ENCODE measurements at places on chromosomes 7 and 10. TPM values are rescaled to one million over a fixed set of nuclear protein-coding genes. Genes with fewer than 3 reads are reported as not detected.

LIPK gene
- not detected for total RNA-seq

UCMA gene
- not detected for total RNA-seq

TRIM74 gene
- total RNA-seq, result 2.3 TPM

- no peak overlapping the region for H3K4me3 ChIP-seq
- no peak overlapping the region for H3K27ac ChIP-seq
- DNase-seq, result no peak
- no peaks in the 10 kb centered on the region for H3K36me3 ChIP-seq
Measured at GRCh38 chr10:126468467-126468866, 80.2 kb upstream of the ADAM12 start.

CDC14C gene
- not detected for total RNA-seq

GTPBP10 gene
- total RNA-seq, result 19.2 TPM

- no peaks in the 10 kb centered on the region for H3K4me1 ChIP-seq
- H3K36me3 ChIP-seq, result no peaks in the 10 kb centered on the region
- no peak for DNase-seq
- no peak overlapping the region for H3K4me3 ChIP-seq
- no peak overlapping the region for H3K27ac ChIP-seq
Measured at GRCh38 chr7:18145160-18145559, 117.5 kb upstream of the PRPS1L1 start.

GRCh38 chr7:101321491-101322401, at the start of gene IFT22:
Gene IFT22 (minus strand): TSS chr7:101321812. CDS start chr7:101321709, 103 bp downstream.
- H3K4me1 ChIP-seq, result peaks cover 13% of the 10 kb centered on the region
- peak within 1 kb of the TSS; percentile 48 for H3K27ac ChIP-seq
- no peaks in the 10 kb centered on the region for H3K36me3 ChIP-seq
- peak within 1 kb of the TSS; percentile 63 for H3K4me3 ChIP-seq
- DNase-seq, result peak; percentile 76

CYP26A1 gene
- total RNA-seq, result not detected

FOXI2 gene
- not detected for total RNA-seq

GRCh38 chr7:22438994-22439393, 61.0 kb downstream of the STEAP1B start:
- no peaks in the 10 kb centered on the region for H3K27me3 ChIP-seq
- no peak overlapping the region for H3K4me3 ChIP-seq
- DNase-seq, result no peak
- H3K4me1 ChIP-seq, result no peaks in the 10 kb centered on the region

TRIM73 gene
- total RNA-seq, result 10.7 TPM

GRCh38 chr7:36014961-36015360, 138.1 kb upstream of the EEPD1 start:
- H3K4me1 ChIP-seq, result no peaks in the 10 kb centered on the region
- H3K27ac ChIP-seq, result no peak overlapping the region
- no peaks in the 10 kb centered on the region for H3K27me3 ChIP-seq
- no peak for DNase-seq
- H3K4me3 ChIP-seq, result no peak overlapping the region

HMX3 gene
- not detected for total RNA-seq

OPN4 gene
- total RNA-seq, result not detected

PKD2L1 gene
- total RNA-seq, result not detected

ANXA8L1 gene
- total RNA-seq, result not detected

C10orf62 gene
- total RNA-seq, result not detected

PRF1 gene
- 2,133 TPM for total RNA-seq

DNA sequence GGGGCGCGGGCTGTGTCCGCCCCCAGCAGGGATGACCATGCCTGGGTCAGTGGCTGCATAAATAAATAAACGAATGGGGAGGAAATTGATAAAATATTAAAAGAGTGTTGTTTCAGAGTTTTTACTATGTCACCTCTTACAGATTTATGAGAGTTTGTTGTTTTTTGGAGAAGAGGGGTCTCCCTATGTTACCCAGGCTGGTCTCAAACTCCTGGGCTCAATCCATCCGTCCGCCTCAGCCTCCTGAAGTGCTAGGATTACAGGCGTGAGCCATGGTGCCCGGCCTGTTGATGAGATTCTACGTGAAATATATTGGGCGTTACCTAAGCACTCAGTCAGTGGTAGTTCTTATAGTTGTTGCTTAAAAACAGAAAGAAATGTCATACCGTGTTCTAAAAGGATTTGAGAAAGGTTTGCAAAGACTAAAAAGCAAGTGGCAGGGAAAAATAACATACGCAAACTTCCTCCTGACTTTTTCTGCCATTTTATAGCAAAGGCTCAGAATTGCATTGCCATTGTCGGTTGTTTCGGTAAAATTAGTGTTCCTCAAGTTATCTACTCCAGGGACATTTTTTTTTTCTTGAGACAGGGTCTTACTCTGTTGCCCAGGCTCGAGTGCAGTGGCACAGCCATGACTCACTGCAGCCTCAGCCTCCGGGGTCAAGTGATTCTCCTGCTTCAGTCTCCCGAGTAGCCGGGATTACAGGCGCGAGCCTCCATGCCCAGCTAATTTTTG, 39.5 kb upstream of the FOXK1 start:
- H3K27ac ChIP-seq, result peak overlapping the region; percentile 96
- peak; percentile 25 for DNase-seq
- H3K27me3 ChIP-seq, result no peaks in the 10 kb centered on the region
- peaks cover 17% of the 10 kb centered on the region for H3K4me1 ChIP-seq
- no peaks in the 10 kb centered on the region for H3K36me3 ChIP-seq
- peak overlapping the region; percentile 89 for H3K4me3 ChIP-seq

DNA sequence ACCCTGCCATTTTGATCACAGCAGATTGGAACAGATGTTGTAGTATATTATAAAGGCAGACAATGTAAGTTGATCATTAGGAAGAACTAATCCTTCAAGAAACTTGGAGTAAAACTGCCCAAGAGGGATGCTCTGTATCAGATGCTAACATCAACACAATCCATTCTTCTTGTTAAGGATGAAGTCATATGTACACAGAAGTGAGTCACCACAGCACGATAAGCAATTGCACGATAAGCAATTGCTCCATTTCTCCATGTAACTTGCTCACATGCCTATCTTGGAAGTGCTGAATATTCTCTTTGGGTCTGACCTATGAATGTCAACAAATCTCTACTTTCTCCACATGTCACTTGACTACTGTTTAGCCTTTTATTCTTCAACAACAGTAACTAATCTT, 41.5 kb upstream of the DMTF1 start:
- no peaks in the 10 kb centered on the region for H3K36me3 ChIP-seq
- no peak overlapping the region for H3K4me3 ChIP-seq
- H3K27me3 ChIP-seq, result peaks cover 5% of the 10 kb centered on the region
- H3K4me1 ChIP-seq, result no peaks in the 10 kb centered on the region
- DNase-seq, result no peak
- H3K27ac ChIP-seq, result no peak overlapping the region

DNA sequence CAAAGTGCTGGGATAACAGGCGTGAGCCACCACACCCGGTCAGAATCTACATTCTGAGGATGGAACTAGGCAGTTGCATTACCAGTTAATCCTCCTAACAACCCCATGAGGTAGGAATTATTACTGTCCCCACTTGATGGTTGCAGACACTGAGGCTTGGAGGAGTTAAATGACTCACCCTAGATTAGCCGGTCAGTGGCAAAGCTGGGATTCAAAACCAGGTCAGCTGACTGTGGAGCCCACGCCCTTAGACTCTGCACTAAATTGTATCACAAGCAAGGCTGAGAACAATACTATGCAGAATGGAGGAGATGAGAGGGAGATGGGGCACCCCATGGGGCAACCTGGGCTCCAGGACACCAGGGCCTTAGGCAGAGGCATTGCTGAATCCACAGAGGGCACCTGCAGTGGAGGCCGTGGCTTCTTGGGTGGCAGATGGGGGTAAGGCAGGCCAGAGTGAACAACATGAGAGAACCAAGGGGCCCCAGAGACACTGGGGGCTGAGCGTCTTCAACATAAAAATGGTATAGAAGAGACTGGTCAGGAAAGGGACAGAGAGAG, 723.4 kb downstream of the PARD3 start:
- H3K27me3 ChIP-seq, result no peaks in the 10 kb centered on the region

GRCh38 chr10:62511238-62511637, 137.1 kb downstream of the ZNF365 start:
- no peaks in the 10 kb centered on the region for H3K4me1 ChIP-seq
- DNase-seq, result no peak
- H3K4me3 ChIP-seq, result no peak overlapping the region
- H3K27me3 ChIP-seq, result no peaks in the 10 kb centered on the region
- H3K27ac ChIP-seq, result no peak overlapping the region
- no peaks in the 10 kb centered on the region for H3K36me3 ChIP-seq

HABP2 gene
- not detected for total RNA-seq

TMEM176B gene
- not detected for total RNA-seq

C7orf57 gene
- not detected for total RNA-seq

GRCh38 chr7:52897713-52898112, 137.7 kb upstream of the POM121L12 start:
- H3K4me3 ChIP-seq, result no peak overlapping the region
- H3K36me3 ChIP-seq, result no peaks in the 10 kb centered on the region
- H3K27me3 ChIP-seq, result no peaks in the 10 kb centered on the region
- DNase-seq, result no peak

- H3K27ac ChIP-seq, result no peak overlapping the region
- H3K36me3 ChIP-seq, result no peaks in the 10 kb centered on the region
- peaks cover 12% of the 10 kb centered on the region for H3K4me1 ChIP-seq
Measured at GRCh38 chr10:5567477-5567876, 42.7 kb downstream of the CALML3 start.

DNA sequence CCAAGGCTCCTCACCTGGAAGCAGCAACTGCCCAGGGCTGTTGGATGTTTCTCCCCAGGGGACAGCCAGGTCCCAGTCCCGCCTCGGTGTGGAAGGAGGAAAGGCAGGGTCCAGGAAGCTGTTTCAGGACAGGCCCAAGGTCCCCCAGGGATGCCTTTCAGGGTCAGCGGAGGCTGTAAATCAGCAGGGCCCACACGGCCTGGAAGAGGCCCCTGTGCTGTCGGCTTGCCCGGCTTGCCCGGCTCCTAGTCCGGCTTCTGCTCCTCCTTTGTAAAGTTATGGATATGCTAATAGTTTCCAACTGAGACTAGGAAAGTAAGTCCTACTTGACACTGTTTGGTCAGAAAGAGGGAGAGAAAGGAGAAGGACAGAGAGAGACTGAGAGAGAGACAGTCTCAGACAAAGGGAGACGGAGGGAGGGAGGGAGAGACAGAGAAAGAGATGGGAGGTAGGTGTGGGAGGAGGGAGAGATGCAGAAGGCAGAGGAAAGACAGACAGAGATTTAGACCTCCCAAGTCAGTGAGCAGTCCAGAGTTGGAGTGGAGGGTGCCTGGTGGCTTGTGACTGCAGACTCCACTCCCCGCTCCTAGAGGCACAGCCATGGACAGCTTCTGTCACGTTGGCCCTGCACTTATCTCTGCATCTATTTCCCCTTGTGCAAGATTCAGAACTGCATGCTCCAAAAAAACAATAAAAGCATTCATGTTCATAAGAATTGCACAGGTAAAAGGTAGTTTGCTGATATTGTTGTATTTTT, 10.5 kb downstream of the IKZF1 start:
- peak overlapping the region; percentile 93 for H3K27ac ChIP-seq
- peaks cover 16% of the 10 kb centered on the region for H3K36me3 ChIP-seq
- peak overlapping the region; percentile 16 for H3K4me3 ChIP-seq
- H3K4me1 ChIP-seq, result peaks cover 72% of the 10 kb centered on the region
- no peaks in the 10 kb centered on the region for H3K27me3 ChIP-seq
- peak; percentile 63 for DNase-seq

DNA sequence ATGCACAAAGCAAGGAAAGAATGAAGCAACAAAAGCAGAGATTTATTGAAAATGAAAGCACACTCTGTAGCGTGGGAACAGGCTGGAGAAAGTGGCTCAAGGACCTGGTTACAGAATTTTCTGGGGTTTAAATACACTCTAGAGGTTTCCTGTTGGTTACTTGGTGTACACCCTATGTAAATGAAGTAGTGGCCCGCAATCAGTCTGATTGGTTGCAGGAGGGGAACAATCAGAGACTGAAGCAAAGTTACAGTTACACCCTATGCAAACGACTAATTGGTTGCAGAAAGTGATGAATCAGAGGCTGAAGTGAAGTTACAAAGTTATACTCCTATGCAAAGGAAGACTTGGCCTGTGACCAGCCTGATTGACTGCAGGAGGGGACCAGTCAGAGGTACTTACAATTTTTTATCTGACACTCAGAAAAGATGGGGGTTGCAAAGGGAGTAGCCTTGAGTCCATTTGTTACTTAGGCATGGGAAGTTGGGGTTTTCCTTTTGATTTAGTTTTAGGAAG, 3.6 kb upstream of the MTPN start:
- peak; percentile 87 for DNase-seq
- peaks cover 26% of the 10 kb centered on the region for H3K4me1 ChIP-seq
- H3K27me3 ChIP-seq, result no peaks in the 10 kb centered on the region
- peak overlapping the region; percentile 38 for H3K4me3 ChIP-seq

TMEM236 gene
- total RNA-seq, result 0.16 TPM

PNLIPRP2 gene
- total RNA-seq, result not detected

DNA sequence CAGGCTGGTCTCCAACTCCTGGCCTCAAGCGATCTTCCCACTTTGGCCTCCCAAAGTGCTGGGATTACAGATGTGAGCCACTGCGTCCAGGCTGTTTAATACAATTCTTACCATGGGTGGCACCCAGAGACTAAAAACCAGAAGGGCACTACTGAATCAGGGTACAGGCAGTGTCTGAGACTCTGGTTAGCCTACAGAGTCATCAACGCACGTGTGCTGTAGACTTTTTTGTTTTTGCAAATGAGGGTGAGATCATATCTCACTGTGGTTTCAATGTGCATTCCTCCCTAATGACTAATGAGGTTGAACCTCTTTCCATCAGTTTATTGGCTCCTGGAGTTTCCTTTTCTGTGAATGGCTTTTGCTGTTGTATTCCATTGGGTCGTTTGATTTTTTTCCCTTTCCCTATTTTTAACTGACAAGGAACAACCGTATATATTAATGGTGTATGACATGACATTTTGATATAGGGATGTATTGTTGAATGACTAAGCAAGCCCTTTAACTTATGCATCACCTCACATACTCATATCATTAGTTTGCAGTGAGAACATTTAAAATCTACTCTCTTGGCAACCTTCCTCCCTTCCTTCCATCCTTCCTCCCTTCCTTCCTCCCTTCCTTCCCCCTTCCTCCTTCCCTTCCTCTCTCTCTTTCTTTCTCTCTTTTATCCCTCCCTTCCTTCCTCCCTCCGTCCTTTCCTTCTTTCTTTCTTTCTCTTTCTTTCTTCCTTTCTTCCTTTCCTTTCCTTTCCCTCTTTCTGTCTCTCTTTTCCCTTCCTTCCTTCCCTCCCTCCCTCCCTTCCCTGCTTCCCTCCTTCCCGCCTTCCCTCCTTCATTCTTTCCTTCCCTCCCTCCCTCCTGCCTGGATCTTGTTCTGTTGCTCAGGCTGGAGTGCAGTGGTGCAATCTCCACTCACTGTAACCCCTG, 9.3 kb upstream of the TMEM270 start:
- DNase-seq, result peak; percentile 40
- peaks cover 8% of the 10 kb centered on the region for H3K4me1 ChIP-seq
- no peaks in the 10 kb centered on the region for H3K27me3 ChIP-seq
- no peaks in the 10 kb centered on the region for H3K36me3 ChIP-seq
- no peak overlapping the region for H3K27ac ChIP-seq

- no peaks in the 10 kb centered on the region for H3K27me3 ChIP-seq
- H3K36me3 ChIP-seq, result no peaks in the 10 kb centered on the region
- H3K4me3 ChIP-seq, result no peak overlapping the region
- no peaks in the 10 kb centered on the region for H3K4me1 ChIP-seq
- no peak for DNase-seq
Measured at GRCh38 chr10:58747687-58748086, 235.0 kb downstream of the BICC1 start.

- no peak overlapping the region for H3K27ac ChIP-seq
- H3K36me3 ChIP-seq, result no peaks in the 10 kb centered on the region
- no peaks in the 10 kb centered on the region for H3K4me1 ChIP-seq
- H3K27me3 ChIP-seq, result no peaks in the 10 kb centered on the region
- no peak for DNase-seq
Measured at GRCh38 chr10:3837647-3838459, 52.8 kb upstream of the KLF6 start.

- no peaks in the 10 kb centered on the region for H3K36me3 ChIP-seq
- no peak overlapping the region for H3K27ac ChIP-seq
- H3K27me3 ChIP-seq, result no peaks in the 10 kb centered on the region
- no peak overlapping the region for H3K4me3 ChIP-seq
- DNase-seq, result no peak
- no peaks in the 10 kb centered on the region for H3K4me1 ChIP-seq
Measured at GRCh38 chr7:149759093-149759860, 14.1 kb downstream of the ZNF467 start.

PLEKHS1 gene
- total RNA-seq, result 0.14 TPM
